Progenitor cell of endocrine pancreas (in vitro differentiated cells): ENCODE measurements at places on chromosomes 12 and 14.

DNA sequence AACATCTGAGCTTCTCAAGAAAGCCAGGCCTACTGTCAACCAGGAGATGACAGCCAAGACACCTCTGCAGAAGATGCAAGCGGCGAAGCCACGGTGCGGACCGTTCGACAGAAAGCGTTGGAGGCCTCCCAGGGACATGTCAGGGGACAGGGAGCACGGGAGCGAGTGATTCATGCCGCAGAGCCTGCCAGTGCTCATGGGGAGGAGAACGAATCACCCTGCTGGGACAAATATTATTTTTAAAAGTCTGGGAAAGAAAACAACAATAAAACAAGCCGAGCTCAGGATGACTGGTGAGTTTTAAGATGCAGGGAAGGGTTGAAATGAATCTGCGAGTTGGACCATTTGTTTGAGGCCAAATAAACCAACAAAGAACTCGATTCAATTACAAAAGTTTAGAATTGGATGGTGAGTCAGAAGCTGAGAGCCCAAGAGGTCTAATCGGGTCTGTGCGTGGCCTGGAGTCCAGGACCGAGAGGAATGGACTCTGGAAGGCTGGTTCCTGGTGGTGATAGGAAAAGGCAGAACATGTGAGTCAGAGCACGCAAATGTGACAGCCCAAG, 91.0 kb downstream of the RBM19 start:
- no peak for DNase-seq

DNA sequence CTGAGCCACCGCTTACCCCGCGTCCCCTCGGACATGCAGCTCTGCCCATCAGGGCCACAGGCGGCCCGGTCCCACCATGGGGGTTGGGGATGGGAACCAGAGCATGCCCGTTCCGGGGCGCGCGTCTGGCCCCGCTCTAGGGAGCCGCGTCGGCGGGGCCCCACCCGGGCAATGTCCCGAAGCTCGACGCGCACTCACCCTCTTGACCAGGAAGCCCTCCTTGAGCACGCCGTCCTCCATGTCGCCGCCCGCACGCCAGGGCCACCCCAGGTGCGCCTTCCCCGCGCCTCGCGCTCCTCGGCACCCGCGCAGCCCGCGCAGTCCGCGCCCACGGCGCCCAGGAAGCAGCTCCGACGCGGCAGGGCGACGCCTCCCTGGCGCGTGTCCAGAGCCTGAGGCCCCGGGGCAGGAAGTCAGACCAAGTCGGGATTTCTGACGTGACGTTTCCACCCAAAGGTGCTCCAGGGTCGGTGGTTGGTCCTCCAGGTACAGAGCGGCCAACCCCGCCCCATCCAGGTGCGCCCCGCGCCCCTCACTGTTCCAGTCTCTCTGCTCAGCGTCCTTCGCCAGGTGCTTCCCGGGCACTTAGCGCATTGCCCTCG, at the start of gene PLEK2:
TSS of gene PLEK2 (minus strand) at position 346 of the 602 bp plus-strand sequence. CDS start at position 240, 106 bp downstream.
- no peak for DNase-seq

DNA sequence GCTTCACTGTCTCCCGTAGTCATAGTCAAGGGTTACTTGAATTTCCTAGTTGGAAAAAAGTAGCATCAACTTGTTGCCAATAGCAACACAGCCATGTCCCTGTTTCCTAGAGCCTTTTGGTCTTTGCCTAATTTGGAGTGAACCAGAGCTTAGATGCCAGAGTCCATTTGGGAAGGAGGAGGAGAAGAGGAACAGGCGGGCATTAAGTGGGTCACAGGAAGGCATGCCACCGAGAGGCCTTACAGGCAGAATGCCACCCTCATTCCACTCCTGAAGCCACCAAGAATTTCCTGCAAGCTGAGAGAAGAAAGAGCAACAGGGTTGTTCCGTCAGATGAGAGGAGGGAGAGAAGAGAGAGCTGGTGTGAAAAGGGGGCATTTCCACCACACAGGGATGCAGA, 339.5 kb downstream of the DPF3 start:
- no peak for DNase-seq

DNA sequence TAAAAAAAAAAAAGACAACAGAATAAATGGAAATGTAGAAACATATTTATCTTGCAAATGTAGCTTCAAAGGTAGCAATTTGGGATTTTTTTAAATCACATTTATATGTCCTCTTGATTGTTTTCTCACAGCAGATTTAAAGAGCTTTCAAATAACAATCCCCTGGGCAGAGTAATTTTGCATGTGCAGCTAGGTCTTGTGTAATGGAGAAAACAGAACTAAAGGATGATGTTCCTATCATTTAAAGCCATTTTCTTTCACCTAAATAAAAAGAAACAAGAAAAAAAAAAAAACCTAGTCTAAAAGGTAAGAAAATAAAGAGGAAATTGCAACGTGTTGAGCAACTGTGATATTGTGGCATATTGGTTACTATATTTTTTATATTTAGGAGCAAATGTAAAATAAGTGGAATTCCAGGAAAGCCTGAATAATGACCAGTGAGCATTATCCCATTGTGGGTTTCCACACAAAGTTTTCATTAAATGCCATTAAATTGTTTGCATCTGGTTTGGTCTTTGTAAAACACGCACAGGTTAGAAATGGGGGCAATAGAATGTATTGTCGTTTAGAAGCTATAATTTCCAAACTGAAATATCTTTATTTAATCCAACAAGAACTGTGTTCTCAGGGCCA, 215.6 kb downstream of the SLC6A15 start:
- no peak for DNase-seq

GRCh38 chr12:16586350-16587109, 19.4 kb downstream of the LMO3 start:
- DNase-seq = no peak

DNA sequence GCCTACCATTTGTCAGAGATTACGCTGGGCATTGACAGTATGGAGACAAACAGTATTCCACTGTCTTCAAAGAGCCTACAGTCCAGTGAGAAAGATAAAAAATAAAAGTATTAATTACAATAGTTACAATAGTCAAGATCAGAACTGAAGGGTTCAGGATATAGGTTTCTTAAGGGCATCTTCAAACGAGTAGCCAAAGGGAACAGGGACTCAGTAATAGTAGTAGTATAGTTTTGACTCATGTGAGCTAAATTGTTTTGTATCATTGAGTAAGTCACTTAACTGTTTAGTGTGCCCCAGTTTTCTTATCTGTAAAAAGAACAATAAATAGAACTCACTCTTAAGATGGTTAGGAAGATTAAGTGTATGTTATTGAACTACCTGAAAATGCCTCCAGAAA, 123.6 kb downstream of the METTL25 start:
- DNase-seq = no peak

DNA sequence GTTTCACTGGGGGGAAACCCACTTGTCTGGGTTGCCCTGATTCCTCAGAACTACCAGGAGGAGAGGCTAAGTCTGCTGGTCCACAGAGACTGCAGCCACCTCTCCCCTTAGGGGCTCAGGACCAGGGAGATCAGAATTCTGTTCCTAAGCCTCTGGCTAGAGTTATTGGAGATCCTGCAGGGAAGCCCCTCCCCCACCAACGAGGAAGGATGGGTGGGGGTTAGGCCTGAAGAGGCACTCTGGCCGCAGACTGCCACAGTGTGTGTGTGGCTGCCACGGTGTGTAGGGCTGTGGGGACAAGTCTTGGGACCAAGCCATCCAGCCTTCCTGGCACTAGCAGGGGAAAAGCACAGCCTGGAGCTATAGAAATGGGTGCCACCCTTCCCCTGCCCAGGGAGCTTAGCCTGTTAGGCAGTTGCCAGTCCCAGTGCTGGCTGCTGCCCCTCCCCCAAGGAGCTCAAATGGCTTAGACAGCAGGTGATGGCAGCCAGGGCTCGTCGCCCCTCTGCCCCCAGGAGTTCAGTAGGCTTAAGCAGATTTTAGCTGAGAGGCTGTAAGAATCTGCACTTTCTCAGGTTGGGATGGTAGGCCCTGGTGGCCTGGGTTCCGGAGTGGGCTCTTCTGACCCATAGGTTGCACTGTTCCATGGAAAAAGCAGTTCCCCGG, 107.7 kb downstream of the ERGIC2 start:
- no peak for DNase-seq

DNA sequence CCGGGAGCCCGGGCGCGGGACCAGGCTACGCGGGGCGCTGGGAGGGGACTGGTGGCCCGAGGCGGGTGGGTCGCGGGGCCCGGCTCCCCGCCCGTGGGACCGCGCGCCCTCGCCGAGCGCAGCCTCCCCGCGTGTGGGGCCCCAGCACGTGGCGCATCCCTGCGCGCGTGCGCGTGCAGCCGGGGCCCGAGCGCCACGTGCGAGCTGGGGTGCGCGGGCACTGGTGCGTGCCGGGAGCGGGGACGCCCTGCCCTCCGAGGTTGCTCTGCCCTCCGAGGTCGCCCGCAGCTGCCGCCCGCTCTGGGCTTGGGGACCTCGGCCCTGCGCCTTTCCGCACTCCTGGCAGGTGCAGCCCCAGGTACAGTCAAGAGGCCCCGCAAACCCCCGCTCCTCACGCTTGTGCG, 365 bp upstream of the CCDC88C start:
- DNase-seq = peak; percentile 42

DNA sequence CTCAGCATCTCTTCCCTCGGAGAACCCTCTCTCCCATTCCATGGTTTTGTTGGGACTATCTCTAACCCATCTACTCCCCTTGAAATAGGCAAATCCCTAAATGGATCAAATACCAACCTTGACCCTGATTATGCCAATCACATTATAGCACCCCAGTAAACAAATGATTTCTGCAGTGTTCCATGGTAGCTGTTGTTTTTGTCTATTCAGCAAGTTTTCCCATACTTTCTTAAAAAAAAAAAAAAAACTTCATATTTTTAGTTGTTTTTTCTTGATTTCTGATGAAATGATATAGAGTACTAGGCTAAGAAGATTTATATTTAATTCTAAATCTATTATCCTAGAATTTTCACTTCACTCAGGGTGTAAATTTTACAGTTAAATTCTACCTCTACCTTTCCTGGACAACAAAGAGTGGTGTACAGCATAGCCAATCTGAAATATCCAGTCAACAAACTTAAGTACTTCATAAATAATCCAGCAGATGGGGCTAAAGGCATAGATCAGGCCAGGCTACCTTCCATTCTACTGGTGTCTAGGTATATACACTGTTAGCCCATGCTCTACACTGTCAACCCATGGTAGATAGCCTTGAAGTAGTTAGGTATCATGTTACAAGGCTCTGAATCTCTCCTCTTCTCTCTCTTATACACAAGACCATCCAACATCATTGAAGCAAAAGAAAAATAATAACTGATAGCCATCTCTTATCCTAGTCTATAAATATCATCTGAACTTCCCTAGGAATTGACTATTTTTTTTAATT, 82.2 kb downstream of the PLEKHG7 start:
- DNase-seq = no peak

- no peak for DNase-seq
Observed at GRCh38 chr14:19801118-19801464, 2.5 kb upstream of the OR4N2 start.

DNA sequence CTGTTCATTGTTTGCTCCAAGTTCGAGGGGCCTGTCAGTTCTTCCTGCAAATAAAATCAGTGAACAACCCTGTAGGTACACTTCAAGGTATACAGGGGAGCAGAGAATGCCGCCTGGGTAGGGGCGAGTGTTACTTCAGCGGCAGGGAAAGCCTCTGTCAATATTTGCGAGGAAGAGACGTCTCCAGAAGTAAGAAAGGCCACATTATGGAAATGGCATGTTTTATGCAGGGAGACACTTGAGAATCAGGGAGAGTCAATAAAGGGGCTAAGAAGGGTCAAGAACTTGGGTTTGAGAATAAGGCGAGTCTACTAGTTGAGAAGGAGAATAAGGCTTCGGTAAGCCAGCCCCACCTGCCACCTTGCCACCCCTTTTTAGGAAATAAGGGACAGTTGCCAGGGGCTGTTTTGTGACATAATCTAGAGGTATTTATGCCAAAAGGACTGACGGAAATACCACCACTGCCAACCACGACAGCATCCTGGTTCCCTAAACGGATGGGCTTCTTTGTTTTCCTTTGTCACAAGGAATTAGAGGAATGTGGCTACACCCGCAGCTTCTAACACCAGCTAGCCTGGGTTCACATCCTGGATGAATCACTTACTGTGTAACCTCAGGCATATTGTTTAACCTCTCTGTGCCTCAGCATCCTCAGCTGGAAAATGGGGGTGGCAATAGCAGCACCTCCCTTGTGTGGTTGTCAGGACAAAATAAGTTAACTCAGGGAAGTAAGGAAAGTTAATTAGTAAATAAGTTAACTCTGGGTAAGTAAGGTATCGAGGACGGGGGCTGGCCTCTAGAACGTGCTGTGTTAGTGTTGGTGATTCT, 67.7 kb downstream of the EID3 start:
- DNase-seq = no peak

DNA sequence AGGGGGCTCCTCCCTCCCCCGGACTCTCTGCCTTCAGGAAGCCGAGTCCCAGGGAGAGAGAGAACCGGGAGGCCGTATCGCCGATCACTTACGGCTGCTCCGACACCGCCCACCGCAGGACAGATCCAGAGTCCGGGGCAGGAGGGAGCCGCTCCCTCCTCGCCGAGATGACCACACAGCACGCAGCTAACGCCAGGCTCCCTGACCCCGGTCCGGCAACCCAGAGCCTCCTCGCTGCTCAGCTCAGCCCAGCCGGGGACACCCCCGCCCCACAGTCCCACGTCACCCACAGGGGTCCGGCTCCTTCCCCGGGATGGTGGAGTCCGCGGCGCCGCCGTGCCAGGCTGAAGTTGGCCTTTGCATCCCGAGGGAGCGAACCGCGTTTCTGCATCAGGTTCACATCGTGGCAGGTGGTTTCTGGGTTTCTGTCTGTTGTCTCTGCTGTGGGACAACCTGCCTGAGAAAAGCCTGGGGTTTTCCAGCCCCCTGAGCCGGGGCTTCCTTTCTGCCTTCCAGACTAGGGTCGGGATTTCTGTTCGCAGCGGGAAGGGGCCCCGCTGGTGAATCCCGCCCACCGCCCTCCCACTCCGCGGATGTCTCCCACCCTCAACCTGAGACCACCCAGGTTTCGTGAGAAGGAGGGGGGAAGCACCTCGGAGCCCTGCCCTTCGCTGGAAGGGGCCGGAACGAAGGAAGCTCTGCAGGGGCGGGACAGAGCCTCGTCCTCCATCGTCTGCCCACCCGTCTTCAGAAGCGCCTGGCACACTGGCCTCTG, 61.2 kb downstream of the NOC4L start:
- DNase-seq = no peak

- DNase-seq = no peak
Observed at GRCh38 chr14:85463512-85463911, 66.4 kb upstream of the FLRT2 start.
